ENCODE measurements at places on chromosomes 6 and 20.
A peak's percentile ranks its signal among the peaks of the same experiment; 100 is the strongest.

DNA sequence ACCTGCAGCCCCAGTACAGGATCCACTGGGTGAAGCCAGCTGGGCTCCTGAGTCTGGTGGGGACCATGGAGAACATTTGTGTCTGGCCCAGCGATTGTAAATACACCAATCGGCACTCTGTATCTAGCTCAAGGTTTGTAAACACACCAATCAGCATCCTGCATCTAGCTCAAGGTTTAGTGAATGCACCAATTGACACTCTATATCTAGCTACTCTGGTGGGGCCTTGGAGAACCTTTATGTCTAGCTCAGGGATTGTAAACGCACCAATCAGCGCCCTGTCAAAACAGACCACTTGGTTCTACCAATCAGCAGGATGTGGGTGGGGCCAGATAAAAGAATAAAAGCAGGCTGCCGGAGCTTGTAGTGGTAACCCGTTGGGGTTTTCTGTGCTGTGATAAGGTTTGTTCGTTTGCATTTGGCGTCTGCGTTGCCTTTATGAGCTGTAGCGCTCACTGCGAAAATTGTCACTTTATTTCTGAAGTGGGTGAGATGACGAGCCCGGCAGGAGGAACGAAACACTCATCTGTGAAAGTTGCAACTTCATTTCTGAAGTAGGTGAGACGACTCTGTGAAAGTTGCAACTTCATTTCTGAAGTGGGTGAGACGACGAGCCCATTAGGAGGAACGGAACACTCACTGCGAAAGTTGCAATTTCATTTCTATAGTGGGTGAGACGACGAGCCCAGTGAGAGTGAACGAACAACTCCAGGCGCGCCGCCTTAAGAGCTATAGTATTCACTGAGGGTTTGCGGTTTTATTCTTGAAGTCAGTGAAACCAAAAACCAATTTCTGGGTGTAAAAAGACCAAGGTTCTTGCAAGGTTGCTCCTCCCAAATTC lies 31.1 kb downstream of the SERPINB6 start:
- DNase-seq: no peak

DNA sequence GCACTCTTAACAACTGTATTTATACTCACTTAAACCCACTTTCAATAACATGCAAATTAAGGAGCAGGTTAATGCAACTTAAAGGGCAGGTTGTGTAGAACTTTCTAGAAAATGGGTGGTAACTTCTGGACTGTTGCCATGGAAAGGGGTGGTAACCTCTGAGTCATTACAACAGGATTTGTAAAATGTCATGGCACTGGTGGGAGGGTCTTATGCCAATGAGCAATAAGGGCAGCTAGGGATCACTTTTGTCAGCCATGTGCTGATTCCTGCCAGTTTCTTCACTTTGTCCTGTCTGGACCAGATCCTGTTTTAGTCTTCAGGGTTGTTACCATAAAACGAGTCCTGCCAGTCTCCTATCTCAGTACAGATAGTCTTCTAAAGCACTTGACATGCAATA lies 560.5 kb upstream of the PTCHD4 start:
- DNase-seq: no peak

DNA sequence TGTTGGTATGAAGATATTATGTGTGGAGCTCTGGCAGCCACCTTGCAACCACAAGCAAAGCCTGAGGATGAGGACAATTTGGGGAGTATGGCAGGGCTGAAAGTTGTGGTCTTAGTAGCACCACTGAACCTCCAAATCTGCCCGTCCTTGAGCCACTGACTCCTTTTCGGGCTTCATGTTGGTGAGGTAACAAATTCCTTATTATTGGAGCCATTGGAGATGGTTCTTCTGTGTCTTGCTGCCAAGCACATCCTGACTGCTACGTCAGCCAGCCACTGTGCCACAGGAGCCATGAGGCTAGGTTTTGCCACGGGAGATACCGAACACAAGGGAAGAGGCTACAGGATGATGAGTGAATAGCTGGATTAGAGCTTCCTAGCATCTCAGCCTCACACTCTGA lies 201.6 kb downstream of the BMP7 start:
- no peak for DNase-seq

DNA sequence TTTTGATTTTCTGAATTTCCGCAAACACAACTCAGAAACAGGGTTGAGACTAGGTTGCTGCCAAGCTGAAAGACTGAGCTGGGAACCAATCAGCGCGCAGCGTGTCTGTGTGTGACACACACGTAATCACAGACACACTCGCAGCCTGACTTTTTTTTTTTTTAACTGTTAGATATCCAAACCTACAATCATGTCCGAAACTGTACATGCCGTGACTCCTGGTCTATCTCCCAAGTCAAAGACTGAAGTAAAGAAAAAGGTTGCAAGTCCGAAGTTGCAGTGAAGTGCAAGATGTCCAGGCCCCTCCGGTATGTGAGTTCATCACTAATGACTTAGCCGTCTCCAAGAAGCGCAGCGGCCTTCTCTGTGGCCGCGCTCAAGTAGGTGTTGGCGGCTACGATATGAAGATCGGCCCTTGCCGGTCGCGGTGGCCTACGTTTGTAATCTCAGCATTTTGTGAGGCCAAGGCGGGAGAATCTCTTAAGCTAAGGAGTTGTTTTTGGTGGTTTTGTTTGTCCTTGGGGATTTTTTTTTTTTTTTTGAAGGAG lies 108.2 kb downstream of the HFE start:
- peak; percentile 92 for DNase-seq

DNA sequence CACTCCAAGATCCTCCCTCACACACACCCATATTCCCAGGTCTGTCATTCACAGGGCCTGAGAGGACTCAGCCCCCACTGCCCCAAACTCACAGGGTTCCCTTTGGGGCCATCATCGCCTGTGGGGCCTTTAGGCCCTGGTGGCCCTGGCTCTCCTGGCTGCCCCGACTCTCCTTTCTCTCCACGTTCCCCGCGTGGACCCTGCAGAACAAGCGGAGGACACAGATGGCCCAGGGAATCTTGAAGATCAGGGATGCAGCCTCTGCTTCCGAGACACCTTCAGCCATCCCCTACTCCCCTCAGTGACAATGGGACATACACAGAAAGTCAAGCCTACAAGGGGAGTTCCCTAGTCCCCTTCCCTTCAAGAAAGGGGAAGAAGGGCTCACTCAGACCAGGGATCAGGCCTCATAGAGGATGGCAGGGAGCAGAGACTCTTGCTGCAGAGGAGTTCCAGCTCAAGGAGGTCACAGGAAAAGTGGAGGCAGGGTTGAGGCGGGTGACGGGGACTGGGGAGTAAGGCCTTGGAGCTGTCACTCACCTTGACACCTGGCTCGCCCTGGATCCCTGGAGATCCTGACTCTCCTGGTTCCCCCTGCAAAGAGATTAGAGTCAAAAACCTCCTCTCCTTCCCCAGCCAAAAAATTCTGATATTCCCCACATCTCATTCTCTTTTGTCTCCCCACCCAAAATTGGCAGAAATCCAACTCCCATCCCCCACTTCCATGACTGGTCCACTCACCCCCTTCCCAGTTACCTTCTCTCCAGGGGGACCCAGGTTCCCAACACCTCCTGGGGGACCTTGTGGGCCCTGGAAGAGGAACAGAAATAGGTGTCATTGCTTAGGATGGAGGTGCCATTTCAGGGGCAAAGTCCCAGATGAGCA lies 22.7 kb downstream of the COL11A2 start:
- DNase-seq: no peak

DNA sequence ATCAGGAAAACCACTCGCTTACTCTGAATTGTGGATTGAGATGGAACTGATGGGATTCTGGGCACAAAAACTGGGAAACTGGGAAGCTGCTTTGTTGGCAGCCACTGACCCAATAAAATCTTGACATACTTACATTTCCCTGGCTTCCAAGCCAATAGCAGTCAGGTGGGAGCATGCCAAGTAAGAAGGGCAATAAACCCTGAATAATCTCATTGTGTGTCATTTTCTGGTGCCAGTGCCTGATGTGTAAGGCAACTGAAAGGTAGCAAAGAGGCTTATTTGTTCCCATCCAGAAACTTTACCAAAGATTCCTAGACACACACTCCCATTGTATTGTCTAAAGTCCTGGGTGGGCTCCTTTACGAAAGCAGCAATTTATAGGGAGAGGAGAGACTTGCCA lies 93.2 kb downstream of the TBX18 start:
- no peak for DNase-seq

DNA sequence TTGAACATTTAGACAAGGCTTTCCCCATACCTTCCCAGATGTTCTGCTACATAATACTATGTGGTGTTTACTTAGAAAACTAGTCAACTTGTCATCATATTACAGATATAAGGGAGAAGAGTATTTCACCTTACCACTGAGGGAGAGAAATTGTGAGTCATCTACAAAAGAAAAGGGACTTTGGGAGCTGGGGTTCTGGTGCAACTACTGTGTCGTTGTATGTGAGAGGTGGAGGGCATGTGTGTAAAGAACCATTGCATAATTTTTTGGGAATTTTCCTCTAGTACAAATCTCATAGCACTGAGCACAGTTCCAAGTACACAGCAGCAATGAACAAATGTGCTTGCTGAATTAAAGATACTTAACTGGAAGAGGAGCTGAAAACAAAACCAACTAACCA lies 665.6 kb downstream of the DHX35 start:
- DNase-seq: no peak

GRCh38 chr6:45743028-45743615 lies 272.5 kb downstream of the CLIC5 start:
- no peak for DNase-seq

DNA sequence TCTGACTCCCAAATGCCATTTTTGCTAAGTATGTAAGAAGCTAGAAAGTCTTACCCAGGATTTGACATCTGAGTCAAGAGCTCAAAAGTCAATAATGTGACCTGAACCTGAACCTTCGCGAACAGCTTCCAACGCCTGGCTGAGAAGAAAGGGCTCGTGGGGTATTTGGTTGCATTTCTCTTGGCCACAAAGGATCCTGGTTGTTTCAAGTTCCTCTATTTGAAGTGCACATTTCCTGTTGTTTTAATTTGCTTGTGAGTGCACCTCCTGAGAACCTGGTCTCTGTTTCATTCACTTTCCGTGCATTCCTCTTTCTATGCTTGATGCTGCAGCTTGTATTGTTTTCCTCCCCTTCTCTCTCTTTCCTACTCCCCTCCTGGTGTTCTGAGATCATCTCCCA lies 212.5 kb downstream of the FOXA2 start:
- no peak for DNase-seq

DNA sequence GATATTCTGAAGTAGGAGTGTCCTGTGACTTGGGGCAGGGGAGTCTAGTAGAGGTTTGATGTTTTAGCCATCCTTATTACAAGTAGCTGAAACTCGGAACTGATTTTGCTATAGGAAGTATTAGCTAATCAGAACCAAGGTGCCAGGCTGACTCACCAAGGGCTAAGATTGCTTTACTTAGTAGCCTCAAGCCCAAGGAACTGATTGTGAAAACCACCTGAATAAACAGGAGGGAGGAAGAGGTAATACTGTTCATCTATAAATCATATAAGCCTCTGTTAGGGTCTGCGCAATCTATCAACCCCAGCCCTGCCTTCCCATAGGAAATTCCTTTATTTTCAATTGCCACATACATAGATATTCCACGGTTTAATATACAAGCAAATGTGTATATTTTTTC lies 54.4 kb downstream of the GNAS start:
- DNase-seq: peak; percentile 49

GRCh38 chr6:120005292-120005976 lies 655.9 kb upstream of the MAN1A1 start:
- DNase-seq: no peak

GRCh38 chr6:41371992-41372831 lies 36.8 kb downstream of the NCR2 start:
- no peak for DNase-seq

DNA sequence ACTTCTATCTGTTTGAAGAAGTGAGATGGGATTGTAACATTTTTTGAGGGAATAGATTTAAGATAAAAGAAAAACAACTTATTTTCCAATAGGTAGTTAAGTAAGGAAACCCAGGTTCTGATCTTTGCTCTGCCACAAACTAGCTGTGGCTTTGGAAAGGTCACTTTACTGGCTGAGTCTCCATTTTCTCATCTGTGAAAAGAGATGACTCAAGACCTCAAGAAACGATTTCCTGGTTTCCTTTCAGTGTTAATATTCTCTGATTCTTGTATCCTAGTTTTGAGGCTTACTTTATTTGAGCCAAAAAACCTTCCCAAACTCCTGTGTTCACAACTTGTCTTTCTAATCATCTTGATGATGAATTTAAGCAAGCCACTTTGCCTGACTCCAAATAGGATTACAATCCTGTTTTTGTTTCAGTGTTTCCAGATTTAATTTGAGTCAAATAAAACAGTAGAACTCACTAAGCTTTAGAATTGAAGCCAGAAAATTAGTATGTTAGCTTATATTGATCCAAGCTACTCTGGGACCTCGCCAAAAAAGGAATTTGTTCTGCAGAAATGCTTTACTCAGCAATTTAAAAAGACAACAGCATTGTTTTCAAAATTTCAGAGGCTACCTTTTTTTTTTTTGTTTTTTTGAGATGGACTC lies 51.1 kb downstream of the ENPP1 start:
- peak; percentile 65 for DNase-seq

- peak; percentile 85 for DNase-seq
Measured at GRCh38 chr20:3818155-3819151, 1.9 kb upstream of the AP5S1 start.

GRCh38 chr6:129671442-129672340 lies 38.3 kb downstream of the ARHGAP18 start:
- no peak for DNase-seq

DNA sequence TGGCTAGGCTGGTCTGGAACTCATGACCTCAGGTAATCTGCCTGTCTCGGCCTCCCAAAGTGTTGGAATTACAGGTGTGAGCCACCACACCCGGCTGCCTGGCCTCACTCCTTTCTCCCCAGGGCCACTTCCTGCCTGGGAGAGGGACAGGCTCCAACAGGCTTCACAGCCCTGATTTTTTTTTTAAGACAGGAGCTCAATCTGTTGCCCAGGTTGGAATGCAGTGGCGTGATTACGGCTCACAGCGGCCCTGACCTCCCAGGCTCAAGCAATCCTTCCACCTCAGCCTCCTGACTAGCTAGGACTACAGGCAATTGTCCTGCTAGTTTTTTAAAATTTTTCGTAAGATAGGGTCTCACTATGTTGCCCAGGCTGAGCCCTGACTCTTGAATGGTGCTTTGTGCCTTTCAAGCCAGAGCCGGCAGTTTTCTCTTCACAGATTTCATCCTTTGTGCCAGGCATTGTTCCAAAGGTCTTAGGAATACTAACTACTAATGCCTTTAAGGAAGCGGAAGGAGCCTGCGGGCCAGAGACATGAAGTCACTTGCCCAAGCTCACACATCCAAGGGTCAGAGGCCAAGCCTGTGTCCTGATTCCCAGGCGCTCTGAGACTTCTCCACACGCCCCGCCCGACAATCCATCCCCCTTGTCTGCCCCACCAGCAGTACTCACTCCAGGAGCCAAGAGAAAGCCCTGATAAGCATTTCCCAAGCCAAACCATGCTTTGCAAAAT lies 19.2 kb downstream of the CAPN11 start:
- DNase-seq: peak; percentile 41

DNA sequence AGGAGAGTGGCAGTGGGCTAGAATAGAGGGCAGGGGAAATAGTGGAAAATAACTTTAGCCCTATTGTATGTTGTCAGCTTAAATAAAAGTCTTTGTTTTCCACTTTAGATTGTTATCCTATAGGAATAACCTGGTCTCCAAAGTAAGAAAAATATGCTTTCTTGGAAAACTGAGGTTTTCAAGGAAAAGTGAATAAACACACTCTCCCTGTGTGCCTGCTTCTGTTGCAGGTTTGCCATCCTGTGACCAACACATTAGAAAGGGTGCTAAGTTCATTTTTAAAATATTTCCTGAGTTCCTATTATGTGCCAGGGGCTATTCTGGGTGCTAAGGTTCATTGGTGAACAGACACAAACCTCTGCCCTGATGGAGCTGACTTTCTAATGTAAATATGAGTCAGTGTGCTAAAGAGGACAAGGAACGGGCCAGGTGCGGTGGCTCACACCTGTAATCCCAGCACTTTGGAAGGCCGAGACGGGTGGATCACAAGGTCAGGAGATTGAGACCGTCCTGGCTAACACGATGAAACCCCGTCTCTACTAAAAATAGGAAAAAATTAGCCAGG lies 23.5 kb downstream of the BICRAL start:
- DNase-seq: no peak

Data from HFFc6 (cell line).